H4 (cell line): ENCODE measurements at places on chromosomes 7 and 10.

- DNase-seq: peak; percentile 68
These were observed 283.7 kb downstream of the ZEB1 start for GRCh38 chr10:31602541-31603234.

- no peak for DNase-seq
These were observed 128.9 kb downstream of the EGFR start for GRCh38 chr7:55147736-55148135.

GRCh38 chr10:33986515-33986914 is 652.0 kb upstream of the NRP1 start:
- DNase-seq: no peak

GRCh38 chr7:74684921-74685320 is 27.4 kb downstream of the GTF2I start:
- no peak for DNase-seq

DNA sequence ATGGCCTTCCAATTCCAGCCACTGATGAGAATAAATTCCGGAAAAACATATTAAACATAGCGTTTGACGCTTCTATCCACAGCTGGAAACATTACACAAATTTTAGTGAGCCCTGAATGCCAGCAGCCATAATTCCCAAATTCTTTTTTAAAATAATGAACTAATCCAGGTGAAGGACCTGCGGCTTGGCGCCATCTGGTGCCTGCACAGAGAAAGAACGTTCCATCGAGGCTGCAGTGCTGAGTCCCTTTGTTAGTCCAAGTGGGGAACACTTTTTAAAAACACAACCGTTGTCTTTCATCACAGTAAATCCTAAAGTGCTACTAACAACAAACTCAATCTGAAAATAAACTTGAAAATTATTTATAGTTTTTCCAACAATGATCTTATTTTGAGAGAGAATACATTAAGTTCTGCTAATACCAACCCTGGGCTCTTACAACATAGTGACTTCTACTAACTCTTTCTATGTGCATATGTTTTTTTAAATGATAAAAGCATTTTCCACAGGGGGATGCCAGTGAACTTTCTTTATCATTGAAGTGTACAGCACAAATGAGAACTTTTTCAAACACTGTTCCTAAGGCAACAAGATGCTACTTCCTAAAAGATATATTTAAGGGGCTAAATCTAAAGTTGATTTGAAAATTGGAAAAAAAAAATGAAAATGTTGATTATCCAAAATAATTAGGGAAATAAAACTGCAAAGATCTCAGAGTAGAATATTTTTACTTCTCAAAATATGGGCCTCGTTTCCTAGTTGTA is 166.9 kb upstream of the RNF32 start:
- peak; percentile 28 for DNase-seq

GRCh38 chr10:118692872-118693271 is 61.9 kb downstream of the CACUL1 start:
- DNase-seq: no peak

- no peak for DNase-seq
These were observed 61.7 kb downstream of the FAM107B start for GRCh38 chr10:14712991-14713424.

GRCh38 chr7:157595086-157595855 is 258.5 kb downstream of the DNAJB6 start:
- DNase-seq: no peak

GRCh38 chr7:48710995-48711394 is 213.4 kb upstream of the CDC14C start:
- DNase-seq: no peak

- no peak for DNase-seq
These were observed 3.4 kb downstream of the PDGFA start for GRCh38 chr7:516216-516605.

GRCh38 chr7:51949726-51950644 is 633.4 kb upstream of the COBL start:
- peak; percentile 38 for DNase-seq

- DNase-seq: peak; percentile 88
These were observed 42.3 kb upstream of the SGCE start for GRCh38 chr7:94698275-94698674.

DNA sequence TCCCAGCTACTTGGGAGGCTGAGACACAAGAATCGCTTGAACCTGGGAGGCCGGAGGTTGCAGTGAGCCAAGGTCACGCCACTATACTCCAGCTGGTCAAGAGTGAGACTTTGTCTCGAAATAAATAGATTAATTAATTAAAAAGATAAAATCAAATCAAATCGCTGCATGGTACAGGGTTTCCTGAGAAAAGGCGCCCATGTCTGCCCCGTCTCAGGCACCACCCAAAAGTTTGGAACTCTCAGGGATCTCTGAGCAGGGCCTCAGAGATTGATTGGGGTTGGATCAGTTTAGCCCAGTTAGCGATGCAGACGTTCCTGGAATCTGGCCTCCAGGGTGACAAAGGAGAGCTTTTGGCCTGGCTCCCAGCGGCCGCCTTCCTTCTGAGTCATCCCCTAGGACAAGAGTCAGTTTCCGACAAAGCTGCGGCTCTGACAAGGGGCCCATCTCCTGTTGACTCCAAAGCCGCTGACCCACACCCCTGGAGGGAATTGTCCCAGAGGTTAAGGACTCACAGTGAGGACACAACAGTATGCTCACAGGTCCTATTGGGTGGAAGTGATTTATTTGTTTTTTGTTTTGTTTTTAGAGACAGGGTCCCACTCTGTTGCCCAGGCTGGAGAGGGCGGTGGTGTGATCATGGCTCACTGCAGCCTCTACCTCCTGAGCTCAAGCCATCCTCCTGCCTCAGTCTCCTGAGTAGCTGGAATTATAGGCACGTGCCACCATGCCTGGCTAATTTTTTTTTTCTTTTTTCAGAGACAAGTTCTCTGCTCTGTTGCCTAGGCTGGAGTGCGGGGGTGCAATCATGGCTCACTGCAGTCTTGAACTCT is 6.8 kb downstream of the ORAI2 start:
- DNase-seq: peak; percentile 79

DNA sequence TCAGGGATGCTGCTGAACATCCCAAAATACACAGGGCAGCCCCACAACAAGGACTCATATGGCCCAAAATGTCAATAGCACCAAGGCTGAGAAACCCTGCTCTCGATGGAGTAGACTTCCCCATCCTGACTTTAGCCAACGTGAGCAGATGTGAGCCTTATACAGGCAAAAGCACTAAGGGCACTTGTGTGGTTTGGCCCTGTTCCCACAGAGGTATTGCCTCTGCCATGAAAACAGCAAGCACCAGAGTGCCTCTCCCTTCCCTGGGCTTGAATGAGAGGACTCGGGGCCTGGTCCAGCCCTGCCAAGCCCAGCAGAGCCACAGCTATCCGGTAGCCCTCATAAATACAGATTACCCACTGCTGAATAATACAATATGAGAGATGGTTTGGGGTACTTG is 47.5 kb downstream of the ACSM6 start:
- DNase-seq: peak; percentile 50

- no peak for DNase-seq
These were observed 40.3 kb upstream of the GTF2I start for GRCh38 chr7:74617180-74617744.

DNA sequence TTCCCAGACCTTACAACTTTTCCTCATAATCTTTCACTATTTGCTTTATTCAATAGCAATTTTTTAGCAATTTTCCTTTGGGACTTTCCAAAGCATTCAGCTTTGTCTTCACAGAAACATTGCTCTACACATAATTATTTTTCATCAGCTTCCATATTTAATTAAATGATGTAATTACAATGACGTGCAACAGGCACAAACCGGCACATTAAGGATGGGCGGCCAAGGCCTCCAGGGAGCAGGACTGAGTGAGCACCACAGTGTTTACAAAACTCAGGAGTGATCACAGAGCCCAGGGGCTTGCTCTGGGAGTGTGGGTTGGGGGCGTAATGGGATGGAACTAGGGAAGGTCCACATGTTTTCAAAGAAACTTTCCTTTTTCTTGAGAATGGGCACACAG is 69.8 kb downstream of the MAD1L1 start:
- peak; percentile 37 for DNase-seq

DNA sequence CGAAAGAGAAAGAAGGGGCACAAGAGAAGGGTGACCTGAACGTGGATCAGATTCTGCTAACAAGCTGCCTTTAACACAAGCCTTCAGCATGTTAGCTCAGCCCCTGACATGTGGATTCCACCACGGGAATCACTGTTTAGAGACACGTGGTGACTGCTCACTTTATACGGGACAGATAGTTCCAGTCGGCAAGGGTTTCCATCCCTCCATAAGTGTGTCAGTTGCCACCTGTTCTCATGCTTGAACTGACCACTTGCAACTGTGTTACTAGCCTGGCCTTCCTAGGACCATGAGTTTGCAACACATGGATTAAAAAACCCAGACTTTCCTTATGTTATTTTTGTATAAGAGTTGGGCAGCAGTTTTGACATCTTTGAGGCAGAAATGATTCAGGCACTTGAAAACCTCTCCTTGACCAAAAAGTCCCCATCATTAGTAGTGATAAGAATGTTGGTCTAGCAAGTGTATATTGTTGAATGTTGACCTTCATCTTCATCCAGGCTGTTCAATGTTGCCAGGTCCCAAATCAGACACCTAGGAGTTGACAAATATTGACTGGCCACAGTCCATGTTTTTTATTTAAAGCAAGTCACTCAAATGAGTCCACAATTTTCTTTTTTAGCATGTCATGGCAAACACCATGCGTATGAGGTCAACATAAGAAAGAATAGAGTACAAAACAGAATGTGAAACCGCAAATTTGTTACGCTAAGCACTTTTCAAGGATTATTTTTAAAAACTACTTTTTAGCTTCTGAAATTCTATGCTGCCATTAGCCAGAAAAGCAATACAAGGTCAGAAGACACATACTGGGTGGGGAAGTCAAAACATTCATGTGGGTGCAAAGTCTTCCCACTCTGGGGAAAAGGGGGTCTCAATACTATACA is 101.6 kb downstream of the ABLIM1 start:
- no peak for DNase-seq

DNA sequence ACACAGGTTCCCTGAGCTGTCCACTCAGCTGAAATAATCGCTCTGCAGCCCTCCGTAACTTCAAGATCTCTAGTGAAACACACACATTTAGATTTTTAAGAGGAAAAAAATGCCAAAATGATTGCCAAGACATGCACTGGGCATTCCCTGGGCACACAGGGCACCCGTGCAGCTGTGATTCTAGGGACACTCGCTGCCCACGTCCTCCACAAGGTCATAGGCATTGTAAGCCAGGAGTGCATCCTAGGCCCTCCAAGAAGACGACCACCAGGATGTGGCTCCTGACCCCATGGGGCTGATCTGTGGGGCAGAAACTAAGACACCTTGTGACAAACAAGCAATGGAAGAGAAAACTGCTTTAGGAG is 563.3 kb downstream of the PTPRN2 start:
- no peak for DNase-seq

DNA sequence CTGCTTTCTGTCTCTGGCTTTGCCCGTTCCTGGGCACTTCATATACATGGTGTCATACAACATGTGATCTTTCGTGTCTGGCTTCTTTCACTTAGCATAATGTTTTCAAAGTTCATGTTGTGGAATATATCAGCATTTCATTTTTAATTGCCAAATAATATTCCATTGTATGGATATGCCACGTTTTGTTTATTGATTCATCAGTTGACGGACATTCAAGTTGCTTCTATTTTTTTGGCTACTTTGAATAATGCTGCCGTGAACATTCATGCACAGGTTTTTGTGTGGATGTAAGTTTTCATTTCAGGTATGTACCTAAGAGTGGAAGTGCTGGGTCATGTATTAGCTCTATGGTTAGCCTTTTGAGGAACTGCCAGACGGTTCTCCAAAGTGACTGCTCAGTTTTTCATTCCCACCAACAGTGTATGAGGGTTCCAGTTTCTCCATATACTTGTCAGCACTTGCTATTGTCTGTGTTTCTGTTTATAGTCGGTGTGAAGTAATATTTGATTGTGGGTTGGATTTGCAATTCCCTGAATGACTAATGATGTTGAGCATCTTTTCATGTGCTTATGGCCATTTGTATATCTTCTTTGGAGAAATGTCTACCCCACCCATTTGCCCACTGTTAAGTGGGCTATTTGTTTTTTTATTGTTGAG is 401.4 kb upstream of the GALNT17 start:
- no peak for DNase-seq

- DNase-seq: no peak
These were observed 255.7 kb upstream of the DGKB start for GRCh38 chr7:15158141-15158810.

GRCh38 chr7:12573885-12574284 is 3.4 kb downstream of the SCIN start:
- no peak for DNase-seq

DNA sequence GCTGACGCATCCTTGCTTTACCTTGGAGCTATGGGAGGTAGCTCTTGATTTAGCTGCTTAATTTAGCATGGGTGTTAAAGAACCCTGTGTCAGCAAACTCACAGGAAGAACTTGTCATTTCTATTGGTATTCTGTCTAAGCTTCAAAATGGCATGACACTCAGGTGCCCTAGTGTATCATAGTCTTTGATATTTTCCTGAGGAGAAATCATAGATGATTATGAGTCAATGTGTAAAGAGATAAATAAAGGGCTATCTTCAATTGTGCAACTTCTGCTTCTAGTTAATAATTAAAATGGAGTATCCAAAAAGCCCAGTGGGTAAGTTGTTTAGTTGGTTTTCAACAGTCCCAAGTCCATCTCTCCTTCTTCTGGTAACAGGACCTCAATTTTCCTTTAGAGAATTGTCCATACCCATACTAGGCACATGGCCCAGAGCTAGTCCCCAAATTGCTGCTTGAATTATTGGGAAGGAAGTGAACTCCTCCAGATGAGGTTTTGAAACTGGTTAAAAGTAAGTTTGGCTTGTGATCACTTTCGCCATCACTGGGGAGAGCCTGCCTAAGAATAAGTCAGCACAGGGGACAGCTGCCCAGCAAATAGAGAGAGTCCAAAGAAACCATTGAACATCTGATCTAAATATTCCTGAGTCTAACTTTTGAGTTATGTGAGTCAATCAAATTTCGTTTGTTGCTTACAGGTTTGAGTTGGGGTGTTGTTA is 169.0 kb upstream of the PHYHIPL start:
- DNase-seq: no peak

GRCh38 chr10:77325233-77325537 is 312.4 kb downstream of the KCNMA1 start:
- no peak for DNase-seq

DNA sequence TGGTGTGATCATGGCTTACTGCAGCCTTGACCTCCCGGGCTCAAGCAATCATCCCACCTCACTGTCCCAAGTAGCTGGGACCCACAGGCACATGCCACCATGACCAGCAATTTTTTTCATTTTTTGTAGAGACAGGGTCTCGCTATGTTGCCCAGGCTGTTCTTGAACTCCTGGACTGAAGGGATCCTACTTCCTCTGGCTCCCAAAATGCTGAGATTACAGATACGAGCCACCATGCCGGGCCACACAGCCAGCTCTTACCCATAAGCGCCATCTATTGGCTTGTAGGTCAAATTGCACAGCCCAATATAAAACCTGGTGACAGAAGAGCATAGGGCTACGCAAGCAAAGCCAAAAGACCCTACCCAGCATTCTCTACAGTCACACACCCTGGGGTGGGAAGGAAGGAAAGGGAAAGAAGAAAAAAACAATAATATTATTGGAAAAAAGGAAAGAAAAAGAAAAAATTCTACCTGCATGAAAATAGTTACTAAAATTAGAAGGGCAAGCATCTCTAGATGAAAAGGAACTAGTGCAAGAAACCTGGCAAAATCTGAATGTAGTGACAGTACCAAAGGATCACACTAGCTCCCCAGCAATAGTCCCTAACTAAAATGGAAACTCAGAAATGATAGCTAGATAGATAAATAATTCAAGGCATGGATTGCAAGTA is 29.4 kb upstream of the AMPH start:
- DNase-seq: peak; percentile 85
